Stimulated activated CD4-positive, alpha-beta T cell treated with anti-CD3 and anti-CD28 coated beads, Interleukin-1b, Interleukin-23, amount 100 ng/mL, for 1 hour (primary cell): ENCODE measurements at places on chromosomes 5 and 9.

GRCh38 chr5:167982-168660 is 23.2 kb upstream of the LRRC14B start:
- DNase-seq, result no peak

DNA sequence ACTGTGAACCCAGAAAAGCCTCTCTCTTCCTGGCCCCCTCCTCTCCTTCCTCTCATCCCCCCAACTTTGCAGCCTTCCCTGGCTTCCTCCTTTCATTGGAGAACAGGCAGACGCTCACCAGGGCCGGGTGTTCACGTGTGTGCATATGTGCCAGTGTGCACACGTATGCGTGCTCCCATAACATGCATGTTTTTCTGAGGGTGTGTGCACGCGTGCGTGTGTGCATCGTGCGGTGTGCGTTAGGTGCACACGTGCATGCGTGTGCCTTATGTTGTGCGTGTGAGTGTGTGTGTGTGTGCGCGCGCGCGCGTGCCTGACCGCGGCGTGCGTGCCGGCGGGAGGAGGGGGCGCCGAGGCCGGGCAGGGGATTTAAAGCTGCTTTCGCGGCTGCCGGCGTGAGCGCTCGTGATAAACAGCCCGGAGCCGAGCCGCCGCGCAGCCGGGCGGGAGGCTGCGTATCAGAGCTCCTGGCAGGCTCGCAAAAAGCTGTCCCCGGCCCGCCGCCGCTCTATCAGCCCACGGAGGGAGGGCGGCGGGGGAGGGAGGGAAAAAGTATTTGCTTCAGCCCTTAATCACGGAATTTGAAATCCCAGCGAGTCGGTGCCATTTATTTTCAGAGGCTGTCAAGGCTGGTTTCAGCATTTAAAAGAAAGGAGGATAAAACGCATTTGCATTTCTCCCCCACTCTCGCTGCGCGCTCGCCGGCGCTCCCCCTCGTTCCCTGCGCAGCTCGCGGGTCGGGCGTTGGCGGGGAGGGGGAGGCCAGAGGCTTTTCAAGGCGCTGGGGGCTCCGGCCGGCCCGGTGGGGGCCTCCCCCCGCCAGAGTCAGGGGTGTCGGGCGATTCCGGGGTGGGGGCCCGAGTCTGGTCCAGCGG is 183.9 kb downstream of the C9orf50 start:
- DNase-seq, result no peak

GRCh38 chr9:129816501-129817435 is 7.2 kb downstream of the TOR1A start:
- no peak for DNase-seq

DNA sequence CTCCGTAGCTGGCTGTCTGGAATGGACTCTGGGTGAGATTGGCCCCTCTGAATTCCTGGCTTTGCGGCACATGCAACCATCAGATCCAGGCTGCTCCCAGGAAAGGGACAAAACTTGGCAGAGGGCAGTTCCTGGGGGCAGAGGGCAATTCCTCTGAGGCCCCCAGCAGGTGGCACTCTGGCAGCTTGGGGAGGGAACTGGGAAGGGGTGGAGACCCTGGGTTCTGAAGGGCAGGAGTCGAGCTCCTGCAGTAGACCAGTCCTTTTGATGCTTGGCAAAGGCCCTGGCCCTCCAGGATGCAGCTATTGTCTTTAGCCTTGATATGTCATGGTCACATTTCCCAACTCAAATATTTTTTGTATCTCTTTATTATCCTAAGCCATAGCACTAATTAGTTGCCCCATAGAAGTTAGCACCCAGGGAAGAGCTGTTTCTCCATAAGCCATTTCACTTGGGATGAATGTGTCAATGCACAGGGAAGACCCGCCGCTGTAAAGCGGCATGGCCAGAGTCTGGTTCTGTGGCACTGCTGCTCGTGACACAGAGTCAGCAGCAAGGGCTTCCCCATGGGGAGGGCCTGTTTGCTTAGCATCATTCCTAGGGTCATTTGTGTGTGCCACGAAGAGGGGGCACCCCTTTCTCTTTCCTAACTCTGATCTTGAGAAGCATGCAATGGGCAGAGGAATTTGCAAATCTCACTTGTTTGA is 51.2 kb upstream of the CDK20 start:
- DNase-seq, result no peak

DNA sequence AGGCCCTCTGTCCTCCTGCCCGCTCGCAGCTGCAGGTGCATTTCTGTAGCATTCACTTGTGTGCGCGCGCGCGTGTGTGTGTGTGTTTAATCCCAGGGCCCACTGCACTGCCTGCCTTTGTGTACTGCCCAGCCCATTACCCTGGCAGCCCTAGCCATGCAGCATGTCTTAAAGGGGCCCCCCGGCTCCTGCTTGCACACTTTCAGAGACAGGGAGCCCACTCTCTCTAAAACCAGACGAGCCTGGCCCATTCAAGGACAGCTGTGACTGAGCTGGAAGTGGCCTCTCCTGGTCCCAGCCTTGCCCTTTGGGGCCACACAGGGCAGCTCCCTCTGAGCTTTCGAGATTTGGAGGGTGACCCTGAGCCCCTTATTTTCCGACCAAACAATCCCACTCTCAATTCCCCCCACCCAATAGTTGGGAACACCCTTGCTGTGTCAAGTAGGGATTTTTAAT is 98.9 kb downstream of the DAB2IP start:
- DNase-seq, result no peak

DNA sequence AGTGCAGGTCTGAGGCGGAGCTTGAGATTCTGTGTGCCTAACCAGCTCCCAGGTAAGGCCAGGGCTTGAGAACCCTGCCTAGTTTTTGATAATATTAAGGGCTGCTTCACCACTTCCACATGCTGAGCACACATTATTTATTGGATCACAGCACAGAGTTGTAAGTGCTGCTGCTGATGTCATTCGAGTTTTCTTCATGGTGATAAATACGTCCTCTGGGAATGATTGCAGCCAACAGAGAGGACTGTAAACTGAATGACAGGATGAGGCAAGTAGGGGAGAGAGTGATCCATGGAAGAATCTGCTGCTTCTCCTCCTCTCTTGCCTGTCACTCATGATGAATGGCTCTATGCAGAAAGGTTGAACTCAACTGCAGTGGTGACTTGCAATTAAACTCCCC is 77.9 kb upstream of the VPS13A start:
- no peak for DNase-seq

DNA sequence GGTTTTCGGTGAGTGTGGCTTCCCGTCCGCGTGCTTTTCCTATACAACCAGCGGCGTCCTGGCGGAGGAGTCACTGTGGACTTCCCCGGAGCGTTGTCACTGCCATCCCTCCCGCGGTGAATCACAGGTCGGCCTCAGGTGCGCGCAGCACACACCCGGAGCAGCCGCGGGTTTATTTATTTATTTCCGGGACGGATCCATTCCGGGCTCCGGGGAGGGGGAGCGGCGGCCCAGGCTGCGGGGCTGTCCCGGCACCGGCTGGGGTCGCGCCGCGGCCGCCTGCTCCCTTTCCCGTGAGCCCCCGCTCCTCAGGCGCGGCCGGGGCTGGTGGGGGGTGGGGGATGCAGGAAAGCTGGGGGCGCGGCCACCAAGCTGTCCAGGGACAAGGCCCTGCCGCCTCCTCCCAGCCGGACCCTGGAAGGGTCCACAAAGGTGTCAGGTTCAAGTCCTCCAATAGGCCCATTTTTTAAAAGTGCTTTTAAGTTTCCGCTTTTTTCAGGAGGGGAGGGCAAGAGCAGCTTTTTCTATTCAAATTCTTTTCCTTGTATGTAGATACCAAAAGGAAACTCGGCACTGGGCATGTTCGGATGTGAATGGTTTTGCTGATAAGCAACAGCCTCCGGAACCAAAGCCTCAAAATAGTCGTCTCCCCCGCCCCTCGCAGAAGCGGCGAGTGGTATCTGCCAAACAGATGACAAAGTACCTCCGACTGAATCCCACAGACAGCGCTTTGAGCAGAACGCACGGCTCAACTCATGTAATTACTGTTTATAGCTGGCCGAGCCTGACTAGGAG is 192.5 kb downstream of the CD180 start:
- DNase-seq, result peak; percentile 75

- DNase-seq, result no peak
Measured at GRCh38 chr5:33364406-33364805, 76.4 kb upstream of the TARS1 start.

DNA sequence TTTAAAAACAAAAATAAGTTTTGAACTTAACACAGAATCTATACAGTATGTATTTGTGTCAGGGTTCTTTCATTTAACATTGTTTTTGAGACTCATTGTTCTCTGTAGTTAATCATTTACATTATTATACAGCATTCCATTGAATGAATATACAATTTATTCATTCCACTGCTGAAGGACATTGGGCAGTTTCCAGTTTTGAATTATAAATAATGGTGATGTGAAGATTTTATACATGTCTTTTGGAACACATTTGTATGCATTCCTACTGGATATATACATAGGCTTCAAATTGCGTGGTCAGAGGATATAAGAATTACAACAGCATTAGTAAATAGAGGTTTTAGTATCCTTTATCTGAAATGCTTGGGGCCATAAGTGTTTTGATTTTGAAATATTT is 72.0 kb downstream of the CEP120 start:
- no peak for DNase-seq

DNA sequence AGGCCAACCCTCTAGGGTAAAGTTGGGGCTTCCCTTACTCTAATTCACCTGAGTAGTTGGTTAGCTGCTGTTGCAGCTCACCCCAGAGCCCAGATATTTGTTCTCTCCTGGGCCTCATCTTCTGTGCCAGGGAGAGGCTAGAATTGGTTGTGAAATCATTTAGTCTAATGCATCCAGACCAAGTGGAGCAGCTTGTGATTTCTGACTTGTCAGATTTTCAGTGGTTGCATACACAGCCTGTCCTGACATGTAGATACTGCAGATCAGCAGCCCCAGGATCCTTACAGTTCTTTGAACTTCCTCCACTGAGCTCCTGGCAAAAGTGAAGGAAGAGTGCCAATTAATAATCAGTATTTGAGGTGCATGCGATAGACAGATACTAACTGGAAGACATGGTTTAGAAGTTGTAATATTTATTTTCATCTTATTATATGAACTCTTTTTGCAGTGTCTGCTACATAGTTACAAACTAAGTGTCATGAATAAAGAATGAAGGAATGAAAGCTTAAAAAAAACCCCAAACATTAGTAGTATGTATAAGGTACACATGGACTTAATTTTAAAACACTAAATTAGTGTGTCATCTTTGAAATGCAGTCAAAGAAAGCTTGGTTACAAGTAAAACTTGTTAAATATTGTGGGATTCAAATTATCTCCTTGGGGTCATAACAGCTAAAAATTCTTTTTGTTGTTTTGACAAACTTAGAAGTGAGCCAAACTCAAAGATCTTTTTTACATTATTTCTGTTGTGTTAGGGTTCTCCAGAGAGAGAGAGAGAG is 128.5 kb downstream of the VPS13A start:
- DNase-seq, result no peak

GRCh38 chr5:26482810-26483375 is 555.5 kb downstream of the CDH9 start:
- DNase-seq, result no peak

GRCh38 chr9:107606149-107606790 is 116.7 kb upstream of the KLF4 start:
- no peak for DNase-seq

DNA sequence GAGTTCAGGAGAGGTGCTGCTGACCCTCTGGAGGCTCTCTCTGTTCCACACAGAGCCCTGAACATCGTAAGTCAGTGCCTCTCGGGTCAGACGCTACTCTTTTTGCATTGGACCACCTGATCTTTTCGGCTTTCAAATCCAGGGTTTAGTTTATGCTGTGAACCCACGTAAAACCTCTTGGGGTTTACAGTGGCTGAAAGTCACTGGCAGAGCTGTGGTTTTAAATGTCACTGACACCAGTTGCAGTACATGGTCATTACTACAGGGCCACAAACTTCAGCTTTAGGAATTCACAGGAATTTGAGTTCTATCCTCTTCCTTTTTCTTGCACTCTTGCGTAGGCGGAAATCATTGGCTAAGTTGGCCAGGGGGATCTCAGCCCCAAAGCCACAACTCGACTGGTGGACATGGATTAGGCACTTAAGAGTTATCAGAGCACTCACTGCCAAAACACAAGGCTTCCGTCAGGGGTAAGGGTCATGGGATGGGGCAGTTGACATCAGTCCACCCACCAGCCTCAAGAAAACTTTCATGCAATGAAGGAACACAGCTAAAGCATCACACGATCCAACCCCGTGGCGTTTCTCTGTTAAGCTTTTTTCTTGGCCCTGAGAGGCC is 76.9 kb downstream of the SFXN1 start:
- DNase-seq, result no peak
